ENCODE measurements at places on chromosomes 3 and 15. TPM values are rescaled to one million over a fixed set of nuclear protein-coding genes. Genes with fewer than 3 reads are reported as not detected.

Gene ZNF502
- total RNA-seq: 3.5 TPM

Gene RAB8B
- total RNA-seq: 7.4 TPM

Gene INSYN1
- total RNA-seq: 0.58 TPM

DNA sequence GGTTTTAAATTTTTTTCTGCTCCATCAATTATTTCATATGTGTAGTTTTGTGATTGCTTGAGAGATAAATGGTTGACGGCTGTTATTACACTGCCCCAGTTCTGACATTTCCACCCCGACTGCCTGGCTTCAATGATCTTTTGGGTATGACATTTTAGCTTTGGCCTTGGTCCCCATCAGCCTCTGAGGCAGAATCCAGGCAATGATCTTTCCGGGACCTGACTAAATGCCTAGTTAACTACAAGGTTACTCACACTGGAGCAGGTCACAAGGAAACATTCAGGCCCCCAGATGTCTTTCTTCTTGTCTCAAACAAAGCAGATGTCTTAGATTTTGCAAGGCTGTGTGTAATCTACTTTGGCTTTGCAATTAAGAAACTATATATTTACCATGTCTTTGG is 61.1 kb upstream of the TMCO5A start:
- DNase-seq: no peak

GRCh38 chr15:35691891-35692867 is 146.2 kb upstream of the DPH6 start:
- DNase-seq: no peak

All from colonic mucosa (tissue), 4 donors.